ENCODE measurements at places on chromosomes 7 and 10.
A peak's percentile ranks its signal among the peaks of the same experiment; 100 is the strongest.

GRCh38 chr10:79406683-79407422, 38.6 kb downstream of the ZCCHC24 start:
- DNase-seq: no peak

GRCh38 chr7:25091176-25091575, 33.9 kb downstream of the CYCS start:
- DNase-seq: no peak

DNA sequence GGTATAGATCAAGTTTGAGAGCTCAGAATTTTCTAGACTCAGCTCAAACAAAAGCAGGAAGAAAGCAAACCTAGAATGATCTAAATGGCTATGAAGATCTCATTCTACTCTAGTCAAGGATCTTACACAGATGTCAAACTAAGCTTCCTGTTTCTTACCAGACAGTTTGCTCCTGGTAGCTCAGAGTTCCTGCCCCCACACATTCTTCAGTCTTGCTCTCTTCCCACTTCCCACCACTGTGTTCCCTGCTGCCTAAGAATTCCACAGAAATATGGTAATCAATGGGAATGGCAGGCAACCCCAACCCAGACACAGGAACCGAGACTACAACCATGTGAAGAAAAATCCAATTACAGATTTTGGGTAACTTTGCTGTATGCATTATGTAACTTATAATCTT, 133.4 kb upstream of the PTN start:
- no peak for DNase-seq

DNA sequence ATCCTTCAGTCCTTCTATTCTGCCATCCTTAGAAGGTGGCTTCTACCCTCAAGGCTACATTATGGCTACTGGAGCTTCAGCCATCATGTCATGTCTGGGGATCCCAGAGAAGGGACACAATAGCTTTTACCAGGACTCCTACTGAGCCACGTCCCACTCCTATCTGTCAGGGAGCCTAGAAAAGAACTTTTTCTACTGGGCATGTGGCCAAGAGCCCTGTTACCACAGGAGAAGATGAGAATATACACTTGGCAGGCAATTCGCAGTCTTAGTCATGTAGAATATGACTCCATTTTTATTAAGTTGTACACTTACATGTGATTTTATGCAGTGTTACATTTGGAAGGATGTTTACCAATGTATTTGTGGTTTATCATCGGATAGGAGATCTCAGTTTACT, 64.6 kb upstream of the KCNMA1 start:
- DNase-seq: no peak

- peak; percentile 48 for DNase-seq
Observed at GRCh38 chr7:30135301-30136116, 723 bp downstream of the MTURN start.

DNA sequence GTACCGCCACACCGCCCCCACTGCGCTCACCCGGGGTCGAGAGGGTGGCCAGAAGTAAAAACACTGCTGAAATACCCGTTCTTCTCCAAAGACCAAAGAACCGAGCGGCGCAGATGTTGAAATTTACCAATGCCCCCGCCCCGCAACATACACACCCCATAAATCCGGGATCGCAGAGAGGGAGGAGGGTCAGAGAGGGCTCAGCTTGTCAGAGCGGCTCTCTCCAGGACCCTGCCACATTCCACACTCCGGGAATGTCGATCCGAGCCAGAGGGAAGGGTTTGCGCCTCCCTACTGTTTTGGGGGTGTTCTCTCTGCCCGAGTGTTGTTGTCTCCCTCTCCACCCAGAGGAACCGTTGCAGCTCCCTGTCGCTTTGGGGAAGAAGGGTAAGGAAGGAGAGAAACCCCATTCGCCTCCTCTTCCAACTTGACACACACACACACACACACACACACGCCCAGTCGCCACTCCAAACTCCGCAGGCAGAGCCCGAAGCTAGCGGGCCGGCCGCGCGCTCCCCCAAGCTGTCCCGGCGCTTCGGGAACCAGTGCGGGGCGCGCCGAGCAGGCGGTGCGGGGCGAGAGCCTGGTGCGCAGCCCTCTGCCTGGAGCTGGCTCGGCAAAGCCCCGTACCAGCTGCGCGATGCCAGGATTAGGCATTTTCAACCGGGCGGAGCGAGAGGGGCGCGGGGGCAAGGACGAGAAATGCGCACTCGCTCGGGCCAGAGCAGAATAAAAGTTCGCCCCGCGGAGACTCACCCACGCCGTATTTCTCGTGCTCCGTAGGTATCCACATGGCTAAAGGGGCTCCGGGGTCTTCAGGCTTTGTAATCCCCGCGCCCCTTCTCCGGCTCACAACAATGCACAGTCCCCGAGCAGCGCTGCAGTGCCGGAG, 609 bp downstream of the DOCK4 start:
- DNase-seq: peak; percentile 70

GRCh38 chr7:46932676-46933424, 649.1 kb downstream of the TNS3 start:
- no peak for DNase-seq

GRCh38 chr7:30842542-30843451, 68.9 kb upstream of the AQP1 start:
- DNase-seq: no peak

GRCh38 chr7:80027611-80028173, 106.9 kb upstream of the GNAI1 start:
- DNase-seq: no peak

DNA sequence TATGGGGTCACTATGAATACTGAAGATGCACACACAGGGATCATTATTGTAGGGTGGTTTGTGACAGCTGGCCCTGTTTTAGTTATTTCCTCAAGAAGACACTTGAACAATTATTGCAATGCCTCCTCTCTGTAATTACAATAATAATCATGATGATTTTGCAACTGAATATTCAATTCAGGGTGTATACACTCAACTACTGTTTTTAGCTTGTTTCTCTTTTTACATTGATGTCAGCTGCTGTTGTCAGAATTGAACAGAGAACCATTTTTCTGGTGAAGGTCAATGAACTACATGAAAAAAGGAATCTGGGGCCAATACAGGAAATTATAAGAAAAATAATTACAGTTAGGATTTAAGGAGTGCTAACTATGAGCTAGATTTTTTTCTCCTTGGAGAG, 28.6 kb upstream of the MKLN1 start:
- no peak for DNase-seq

GRCh38 chr7:68980011-68980410, 618.3 kb upstream of the AUTS2 start:
- no peak for DNase-seq

- peak; percentile 6 for DNase-seq
Observed at GRCh38 chr10:123945325-123945920, 53.8 kb upstream of the CPXM2 start.

GRCh38 chr10:75283078-75283670, 47.4 kb upstream of the COMTD1 start:
- no peak for DNase-seq

DNA sequence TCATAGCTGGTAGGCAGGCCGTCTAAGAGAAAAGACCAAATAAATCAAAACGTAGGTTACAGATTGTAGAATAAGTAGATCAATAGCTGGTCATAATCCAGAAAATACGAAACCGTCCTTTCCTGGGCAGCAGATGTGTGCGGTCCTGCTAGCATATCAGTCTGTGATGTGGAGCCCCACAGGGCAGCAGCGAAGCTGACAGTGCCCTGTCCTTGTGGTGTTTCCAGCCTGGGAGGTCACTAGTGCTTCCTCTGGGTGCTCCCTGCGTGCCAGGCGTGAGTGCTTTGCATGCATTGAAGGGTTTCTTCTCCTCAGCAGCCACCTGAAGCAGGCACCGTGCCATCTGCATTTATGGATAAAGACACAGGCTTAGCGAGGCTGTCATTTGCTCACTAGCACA, 41.7 kb downstream of the IL15RA start:
- no peak for DNase-seq

- no peak for DNase-seq
Observed at GRCh38 chr10:1968257-1969033, 231.1 kb upstream of the ADARB2 start.

GRCh38 chr7:45524445-45524844, 49.7 kb upstream of the ADCY1 start:
- DNase-seq: no peak

- peak; percentile 27 for DNase-seq
Observed at GRCh38 chr10:94423627-94424026, 21.3 kb downstream of the TBC1D12 start.

- DNase-seq: no peak
Observed at GRCh38 chr7:4261601-4261960, 420.5 kb upstream of the FOXK1 start.

- no peak for DNase-seq
Observed at GRCh38 chr10:20380401-20380800, 516.7 kb downstream of the NEBL start.

GRCh38 chr10:97631098-97631497, 2.2 kb downstream of the MORN4 start:
- DNase-seq: no peak

DNA sequence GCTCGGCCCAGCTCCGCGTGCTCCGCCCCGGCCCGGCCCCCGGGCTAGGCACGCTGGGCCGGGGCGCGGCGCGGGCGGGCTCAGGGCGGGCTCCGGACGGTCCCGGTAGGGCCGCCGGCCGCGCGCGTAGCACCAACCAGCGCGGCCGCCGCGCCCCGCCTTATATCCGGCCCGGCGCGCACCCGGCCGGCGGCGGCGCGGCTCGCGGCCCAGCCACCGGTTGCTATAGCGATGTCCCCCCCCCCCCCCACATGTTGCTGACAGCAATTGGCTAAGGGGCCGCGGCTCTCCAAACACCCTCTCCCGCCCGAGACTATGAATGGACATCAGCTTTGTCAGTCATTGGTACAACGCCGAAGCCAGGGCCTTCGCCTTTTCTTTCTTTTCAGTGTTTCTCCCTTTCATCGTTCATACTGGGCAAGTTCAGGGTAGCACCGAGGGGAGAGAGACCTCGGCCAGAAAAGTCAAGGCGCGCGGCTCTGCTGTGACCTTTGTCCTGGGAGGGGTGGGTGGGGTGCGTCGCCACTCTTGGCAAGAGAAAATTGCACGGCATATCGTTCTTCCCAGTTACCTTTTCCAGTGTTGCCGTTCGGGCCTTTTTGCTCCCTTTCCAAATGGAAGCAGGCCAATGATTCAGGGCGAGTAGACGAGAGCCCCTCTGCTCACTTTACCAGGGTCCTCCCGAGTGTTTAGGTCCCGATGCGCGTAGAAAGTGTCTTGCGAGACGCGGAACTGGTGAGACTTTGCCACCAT, 354.2 kb downstream of the DNAJB6 start:
- DNase-seq: no peak

DNA sequence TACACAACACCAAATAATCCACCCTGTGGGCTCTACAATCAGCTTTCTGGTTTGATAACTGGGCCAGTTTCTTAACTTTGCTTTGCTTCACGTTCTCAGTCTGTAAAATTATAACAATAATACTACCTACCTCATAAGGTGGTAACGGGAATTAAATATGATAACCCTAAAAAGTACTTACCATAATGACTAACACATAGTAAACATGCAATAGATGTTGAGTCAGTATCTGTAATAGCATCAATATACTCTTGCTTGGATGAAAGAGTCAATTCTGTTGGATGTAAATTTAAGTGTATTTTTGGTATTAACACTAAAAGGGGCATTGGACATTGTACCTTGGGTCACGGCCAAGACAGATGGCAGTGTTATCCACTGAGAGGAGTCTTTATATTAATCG, 160.5 kb downstream of the FOXP2 start:
- no peak for DNase-seq

DNA sequence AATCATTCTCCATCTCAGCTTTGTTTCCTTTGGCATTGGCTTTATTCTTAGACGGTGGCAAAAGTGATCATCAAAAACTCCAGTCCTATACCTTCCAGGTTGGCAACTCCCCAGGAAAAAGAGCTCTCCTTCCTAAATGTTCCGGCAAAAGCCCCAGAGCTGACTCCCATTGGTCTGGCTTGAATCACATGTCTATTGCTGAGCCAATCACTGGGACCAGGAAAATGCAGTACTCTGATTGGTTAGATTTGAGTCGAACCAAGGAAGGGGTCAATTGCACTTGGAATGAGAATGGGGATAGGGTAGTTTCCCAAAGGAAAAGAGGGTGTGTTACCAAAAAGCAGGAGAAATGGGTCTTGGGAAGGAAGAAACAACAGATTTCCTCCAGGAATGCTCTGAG, 22.3 kb downstream of the LEP start:
- no peak for DNase-seq

DNA sequence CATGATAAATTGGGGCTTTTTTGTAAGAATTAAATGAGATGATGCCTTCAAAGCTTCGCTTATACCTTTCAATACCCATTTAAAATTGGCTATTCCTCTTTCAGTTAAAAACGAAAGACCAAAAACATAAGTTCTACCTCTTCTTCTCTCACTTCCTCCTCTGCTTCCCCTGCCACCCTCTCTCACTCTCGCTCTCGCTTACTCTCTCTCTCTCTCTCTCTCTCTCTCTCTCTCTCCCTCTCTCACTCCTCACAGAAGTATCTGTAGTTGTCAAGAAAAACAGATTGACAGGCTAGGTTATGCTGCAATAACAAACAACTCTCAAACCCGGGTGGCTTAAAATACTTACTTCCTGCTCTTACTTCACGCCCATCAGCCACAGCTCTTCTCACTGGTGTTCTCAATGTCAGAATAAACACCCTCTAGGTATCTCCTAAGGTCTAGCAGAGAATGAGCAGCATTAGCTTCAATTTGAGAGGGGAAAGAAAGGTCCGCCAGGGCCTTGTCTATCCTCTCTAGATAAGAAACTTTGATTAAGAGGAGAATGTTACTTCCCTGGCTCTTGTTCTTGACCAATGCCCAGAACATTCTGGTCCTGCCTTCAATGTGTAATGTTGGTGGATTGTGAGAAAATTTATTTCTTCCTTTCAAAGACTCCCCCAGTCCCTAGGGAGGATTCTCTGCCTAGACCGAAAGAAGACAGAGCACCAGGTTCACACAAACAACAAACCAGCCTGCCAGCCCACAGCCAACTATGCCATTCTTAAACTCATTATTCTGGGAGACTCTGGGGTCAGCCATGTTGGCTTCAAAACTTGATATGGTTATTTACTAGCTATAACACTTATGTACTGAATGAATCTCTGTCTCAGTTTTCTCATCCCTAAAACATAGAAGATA, 1028.7 kb downstream of the XPNPEP1 start:
- no peak for DNase-seq

- no peak for DNase-seq
Observed at GRCh38 chr7:42170724-42171123, 66.3 kb downstream of the GLI3 start.

- DNase-seq: no peak
Observed at GRCh38 chr7:11758627-11759111, 73.3 kb downstream of the THSD7A start.

- peak; percentile 74 for DNase-seq
Observed at GRCh38 chr10:62760401-62760800, 44.1 kb upstream of the ADO start.

DNA sequence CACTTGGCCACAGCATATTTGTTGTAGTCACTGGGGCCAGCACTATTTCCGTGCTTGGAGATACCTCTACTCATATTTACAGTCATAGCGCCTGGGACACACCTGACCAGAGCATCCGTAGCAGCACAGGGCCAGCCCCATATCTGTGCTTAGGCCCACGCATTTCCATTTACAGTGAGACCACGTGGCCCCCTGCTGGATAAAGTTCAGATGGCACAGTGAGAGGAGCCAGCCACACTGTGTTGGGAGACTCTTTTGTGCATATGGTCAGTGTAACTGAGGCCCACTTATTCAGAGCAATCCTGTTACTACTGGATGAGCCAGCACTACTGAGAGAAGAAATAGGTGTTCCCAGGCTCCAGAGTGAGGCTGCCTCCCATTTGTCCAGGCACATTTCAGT, 455.3 kb downstream of the REEP3 start:
- DNase-seq: peak; percentile 78
